Muscle of leg (tissue), 16 donors: ENCODE measurements at places on chromosomes 11 and 22. TPM values are rescaled to one million over a fixed set of nuclear protein-coding genes. Genes with fewer than 3 reads are reported as not detected.

DNA sequence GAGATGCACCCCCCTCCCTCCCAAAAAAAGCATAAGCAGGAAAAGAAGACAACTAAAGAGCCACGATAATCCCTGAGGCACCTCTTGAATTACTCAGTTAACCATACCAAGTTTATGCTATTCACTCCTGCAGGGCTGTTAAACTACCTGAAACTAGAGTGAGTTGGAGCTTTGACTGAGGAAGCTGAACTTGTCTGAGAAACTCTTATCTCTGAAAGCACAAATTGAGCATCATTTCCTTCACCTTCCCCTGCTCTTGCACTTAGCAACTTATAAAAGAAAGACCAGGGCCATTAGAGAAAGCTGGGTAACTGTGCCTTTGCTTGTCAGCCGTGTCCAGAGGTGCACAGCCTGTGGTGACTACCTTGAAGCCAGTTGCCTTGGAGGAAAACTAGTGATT, 745.6 kb downstream of the NELL1 start:
- no peak for DNase-seq
- H3K27ac ChIP-seq = no peak overlapping the region
- H3K27me3 ChIP-seq = no peaks in the 10 kb centered on the region
- no peaks in the 10 kb centered on the region for H3K4me1 ChIP-seq
- H3K36me3 ChIP-seq = no peaks in the 10 kb centered on the region
- no peak overlapping the region for H3K4me3 ChIP-seq

- no peak overlapping the region for H3K4me3 ChIP-seq
- no peaks in the 10 kb centered on the region for H3K36me3 ChIP-seq
- H3K27ac ChIP-seq = no peak overlapping the region
- H3K27me3 ChIP-seq = peaks cover 6% of the 10 kb centered on the region
- H3K4me1 ChIP-seq = no peaks in the 10 kb centered on the region
Measured at GRCh38 chr11:112499153-112499880, 238.7 kb upstream of the PLET1 start.

GRCh38 chr22:45096256-45096907, 67.3 kb upstream of the NUP50 start:
- DNase-seq = peak; percentile 71
- H3K4me1 ChIP-seq = no peaks in the 10 kb centered on the region
- H3K27me3 ChIP-seq = peaks cover 13% of the 10 kb centered on the region
- H3K4me3 ChIP-seq = no peak overlapping the region
- no peak overlapping the region for H3K27ac ChIP-seq

DNA sequence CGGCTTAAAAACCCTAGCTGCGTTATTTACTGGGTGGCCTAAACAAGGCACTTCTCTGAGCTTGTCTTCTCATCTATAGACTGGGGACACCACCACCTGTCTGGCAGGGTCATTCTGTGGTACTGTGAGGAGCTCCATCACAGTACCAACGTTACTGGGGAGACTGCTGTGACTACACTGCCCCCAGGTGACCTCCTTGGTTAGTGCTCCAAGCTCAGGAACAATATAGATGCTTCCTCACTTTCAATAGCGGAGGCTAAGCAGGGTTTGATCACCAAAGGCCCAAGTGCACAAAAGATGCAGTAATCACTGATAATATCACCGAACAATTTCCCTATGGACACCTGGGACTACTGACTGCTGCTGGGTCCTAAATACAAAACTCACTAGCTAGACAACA, 18.8 kb downstream of the PRPF19 start:
- no peak overlapping the region for H3K27ac ChIP-seq
- H3K36me3 ChIP-seq = peaks cover 34% of the 10 kb centered on the region
- no peaks in the 10 kb centered on the region for H3K27me3 ChIP-seq

- no peak overlapping the region for H3K4me3 ChIP-seq
- H3K4me1 ChIP-seq = peaks cover 6% of the 10 kb centered on the region
- no peak overlapping the region for H3K27ac ChIP-seq
- no peaks in the 10 kb centered on the region for H3K36me3 ChIP-seq
Measured at GRCh38 chr11:74320538-74320937, 9.1 kb upstream of the P4HA3 start.

GRCh38 chr11:33402066-33402465, 144.9 kb downstream of the HIPK3 start:
- H3K27me3 ChIP-seq = peaks cover 3% of the 10 kb centered on the region
- no peak overlapping the region for H3K4me3 ChIP-seq
- no peaks in the 10 kb centered on the region for H3K4me1 ChIP-seq

DNA sequence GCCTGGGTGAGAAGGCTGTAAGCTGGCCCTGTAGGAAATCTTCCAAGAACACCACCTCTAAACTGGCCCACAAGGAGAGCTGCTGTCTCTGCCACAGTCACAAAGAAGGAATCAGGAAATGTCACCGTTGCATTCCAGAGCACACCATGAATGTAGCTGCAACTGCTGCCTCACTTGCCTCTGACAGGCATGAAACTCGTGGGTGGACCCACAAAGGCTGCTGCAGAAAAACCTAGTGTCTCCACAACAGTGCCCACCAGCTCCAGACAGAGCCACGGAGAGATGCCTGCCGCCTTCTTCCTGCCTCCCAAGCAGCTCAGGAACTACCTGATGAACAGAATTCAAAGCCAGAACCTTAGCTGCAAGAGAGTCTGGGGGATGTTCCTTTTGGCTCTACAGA, 10.5 kb downstream of the DNAJB13 start:
- H3K36me3 ChIP-seq = no peaks in the 10 kb centered on the region
- H3K27me3 ChIP-seq = peaks cover 18% of the 10 kb centered on the region
- H3K4me3 ChIP-seq = no peak overlapping the region
- DNase-seq = no peak
- H3K4me1 ChIP-seq = peaks cover 6% of the 10 kb centered on the region
- H3K27ac ChIP-seq = no peak overlapping the region

DNA sequence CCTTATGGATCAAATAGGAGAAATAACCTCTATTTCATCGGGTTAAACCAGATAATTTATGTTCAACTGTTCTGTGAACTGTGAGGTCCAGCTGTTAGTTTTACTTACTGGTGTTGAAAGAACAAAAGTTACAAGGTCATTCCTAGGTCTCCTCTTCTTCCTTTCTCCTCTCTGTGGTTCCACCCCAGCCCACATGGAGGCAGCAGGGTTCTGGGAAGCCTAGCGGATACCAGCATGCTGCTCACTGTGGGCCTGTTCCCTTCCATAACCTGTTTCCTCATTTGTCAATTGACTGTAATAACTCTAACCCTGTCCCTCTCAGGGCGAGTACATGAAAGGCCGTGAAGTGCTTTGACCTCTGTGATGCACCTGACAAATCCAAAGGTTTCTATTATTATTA, 27.8 kb downstream of the RELT start:
- peaks cover 30% of the 10 kb centered on the region for H3K36me3 ChIP-seq
- DNase-seq = peak; percentile 73
- H3K4me1 ChIP-seq = peaks cover 14% of the 10 kb centered on the region
- no peak overlapping the region for H3K4me3 ChIP-seq
- no peaks in the 10 kb centered on the region for H3K27me3 ChIP-seq

SPDYC gene
- total RNA-seq = not detected

CATSPER1 gene
- total RNA-seq = 0.09 TPM

GRCh38 chr11:31139479-31139878, 230.1 kb downstream of the DCDC1 start:
- H3K4me1 ChIP-seq = no peaks in the 10 kb centered on the region
- no peaks in the 10 kb centered on the region for H3K27me3 ChIP-seq
- H3K36me3 ChIP-seq = no peaks in the 10 kb centered on the region
- no peak overlapping the region for H3K27ac ChIP-seq

- H3K27ac ChIP-seq = no peak overlapping the region
- no peak overlapping the region for H3K4me3 ChIP-seq
- H3K27me3 ChIP-seq = no peaks in the 10 kb centered on the region
- no peaks in the 10 kb centered on the region for H3K36me3 ChIP-seq
- DNase-seq = no peak
Measured at GRCh38 chr11:58979222-58979621, 39.9 kb downstream of the GLYATL1 start.

DNA sequence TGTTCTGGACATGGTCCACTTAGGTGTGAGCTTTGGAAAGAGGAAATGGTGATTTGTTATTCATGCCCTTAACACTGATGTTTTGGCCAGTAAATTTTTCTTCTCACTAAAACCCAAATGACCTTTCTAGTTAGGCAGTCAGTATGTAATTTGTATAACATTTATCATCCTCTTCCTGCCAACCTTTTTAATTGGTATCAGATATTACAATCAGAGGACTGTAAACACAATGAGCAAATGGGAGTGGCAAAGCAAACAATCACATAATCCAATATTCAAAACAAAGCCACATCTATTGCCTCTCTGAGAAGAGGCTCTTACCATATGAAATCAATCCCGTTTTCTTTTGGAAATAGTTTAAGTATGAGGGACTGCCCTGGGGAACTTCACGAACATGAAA, 49.1 kb downstream of the BBOX1 start:
- no peaks in the 10 kb centered on the region for H3K27me3 ChIP-seq
- H3K27ac ChIP-seq = no peak overlapping the region
- H3K4me3 ChIP-seq = no peak overlapping the region
- no peak for DNase-seq
- H3K4me1 ChIP-seq = no peaks in the 10 kb centered on the region
- H3K36me3 ChIP-seq = no peaks in the 10 kb centered on the region

DNA sequence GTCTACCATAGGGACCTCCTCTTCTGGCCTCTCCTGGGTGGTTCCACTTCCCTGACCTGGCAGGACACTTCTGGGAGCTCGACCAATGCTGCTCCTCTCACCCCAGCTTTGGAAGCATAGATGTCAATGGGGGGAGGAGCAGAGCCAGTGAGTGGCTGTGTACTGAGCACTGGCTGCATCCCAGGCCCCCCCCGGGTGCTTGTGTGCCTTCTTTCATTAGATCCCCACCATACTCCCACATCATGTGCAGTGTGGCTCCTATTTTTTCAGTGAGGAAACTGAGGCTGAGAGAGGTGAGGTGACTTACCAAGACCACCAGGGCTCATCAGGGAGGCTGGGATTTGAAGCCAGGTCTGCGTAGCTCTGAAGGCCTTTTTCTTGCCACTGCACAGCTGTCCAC, 44.3 kb downstream of the LRRC32 start:
- no peaks in the 10 kb centered on the region for H3K27me3 ChIP-seq
- no peak overlapping the region for H3K4me3 ChIP-seq
- no peaks in the 10 kb centered on the region for H3K36me3 ChIP-seq
- no peak overlapping the region for H3K27ac ChIP-seq

GRCh38 chr11:66467756-66468155, 1.1 kb downstream of the PELI3 start:
- peak; percentile 57 for DNase-seq
- H3K36me3 ChIP-seq = peaks cover 19% of the 10 kb centered on the region
- H3K4me3 ChIP-seq = peak overlapping the region; percentile 51
- H3K27me3 ChIP-seq = no peaks in the 10 kb centered on the region
- peaks cover 26% of the 10 kb centered on the region for H3K4me1 ChIP-seq
- H3K27ac ChIP-seq = no peak overlapping the region

GRCh38 chr22:29316141-29316828, 788 bp upstream of the RASL10A start:
- no peak for DNase-seq
- H3K36me3 ChIP-seq = peaks cover 12% of the 10 kb centered on the region
- no peak overlapping the region for H3K27ac ChIP-seq
- peaks cover 45% of the 10 kb centered on the region for H3K4me1 ChIP-seq
- peak overlapping the region; percentile 21 for H3K4me3 ChIP-seq

GRIK4 gene
- total RNA-seq = 0.09 TPM

DNA sequence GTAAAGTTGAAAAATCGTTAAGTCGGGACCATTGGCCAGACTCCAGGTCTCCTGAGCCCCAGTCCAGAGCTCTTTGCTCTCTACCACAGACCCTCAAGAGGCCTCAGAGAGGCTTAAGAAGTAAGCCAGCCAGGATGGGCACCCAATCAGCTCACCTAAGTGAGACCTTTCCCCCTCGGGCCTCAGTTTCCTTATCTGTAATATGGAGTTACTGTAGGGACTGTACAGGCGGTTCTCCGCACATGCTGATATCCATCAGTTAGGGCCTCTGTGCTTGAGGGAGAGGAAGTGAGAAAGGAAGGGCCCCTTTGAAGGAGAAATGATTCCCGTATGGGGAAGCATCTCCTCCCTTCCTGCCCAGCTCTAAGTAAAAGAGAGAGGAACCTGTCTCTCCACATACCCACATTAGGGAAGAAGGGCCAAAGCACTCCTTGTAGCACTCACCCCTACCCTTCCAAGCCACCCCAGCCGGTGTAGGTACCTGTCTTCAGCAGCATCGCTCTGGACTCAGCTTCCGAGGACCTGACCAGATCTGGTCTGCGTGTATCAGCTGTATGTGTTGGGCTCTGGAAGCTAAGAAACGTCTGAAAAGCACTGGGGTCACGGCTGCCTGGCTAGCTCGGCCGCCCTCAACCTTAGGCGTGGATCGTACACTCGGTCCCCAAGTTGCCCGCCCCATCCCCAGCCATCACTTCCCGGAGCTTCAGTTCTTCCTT, 653 bp downstream of the NAGA start:
- DNase-seq = peak; percentile 71
- no peaks in the 10 kb centered on the region for H3K27me3 ChIP-seq
- peaks cover 30% of the 10 kb centered on the region for H3K36me3 ChIP-seq
- H3K27ac ChIP-seq = peak overlapping the region; percentile 93
- H3K4me1 ChIP-seq = peaks cover 34% of the 10 kb centered on the region

- H3K4me1 ChIP-seq = no peaks in the 10 kb centered on the region
- no peaks in the 10 kb centered on the region for H3K27me3 ChIP-seq
- H3K27ac ChIP-seq = no peak overlapping the region
- no peaks in the 10 kb centered on the region for H3K36me3 ChIP-seq
- H3K4me3 ChIP-seq = no peak overlapping the region
Measured at GRCh38 chr11:125688066-125688465, 7.4 kb upstream of the ACRV1 start.
